Midbrain (tissue), 1 donor: ENCODE measurements at places on chromosomes 7 and 10.

- no peak for DNase-seq
These were observed 1152.0 kb downstream of the SORCS3 start for GRCh38 chr10:105793071-105793470.

GRCh38 chr10:101759309-101760247, 16.3 kb downstream of the FGF8 start:
- no peak for DNase-seq

DNA sequence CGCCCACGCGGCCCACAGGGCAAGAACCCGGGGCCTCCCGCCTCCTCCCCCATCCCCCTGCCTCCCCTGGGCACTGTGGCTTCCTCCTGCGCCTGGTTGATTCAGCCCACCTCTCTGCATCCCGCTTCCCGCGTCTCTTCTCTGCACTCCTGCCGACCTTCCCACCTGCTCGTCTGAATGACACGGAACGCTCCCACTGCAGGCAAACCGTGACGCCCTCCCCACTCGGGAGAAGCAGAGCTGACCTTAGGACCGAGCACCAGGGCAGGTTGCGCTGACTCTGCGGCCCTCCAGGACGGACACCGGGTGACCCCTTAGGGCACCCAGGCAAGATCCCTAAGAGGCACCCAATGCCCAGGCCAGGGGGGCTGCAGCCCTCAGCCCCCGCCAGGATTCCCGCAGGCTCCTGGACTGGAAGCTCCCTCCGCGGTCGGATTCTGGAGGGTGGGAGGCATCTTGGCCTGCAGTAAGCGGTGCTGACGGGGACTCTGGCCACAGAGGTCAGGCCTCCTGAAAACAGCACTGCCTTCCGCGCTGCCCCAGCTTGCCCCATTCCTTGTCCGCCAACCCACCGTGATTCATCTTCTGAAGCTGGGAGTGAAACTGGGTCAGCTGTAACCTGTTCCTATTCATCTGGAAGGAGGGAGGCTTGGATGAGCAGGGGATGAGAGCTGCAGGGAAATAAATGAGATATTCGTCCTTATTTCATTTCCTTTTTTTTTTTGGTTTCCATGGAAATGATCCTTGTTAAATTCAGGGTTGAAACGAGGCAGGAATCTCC, 990 bp downstream of the CALML3 start:
- DNase-seq = no peak

- no peak for DNase-seq
These were observed 46.8 kb downstream of the CHST3 start for GRCh38 chr10:72011016-72011415.

DNA sequence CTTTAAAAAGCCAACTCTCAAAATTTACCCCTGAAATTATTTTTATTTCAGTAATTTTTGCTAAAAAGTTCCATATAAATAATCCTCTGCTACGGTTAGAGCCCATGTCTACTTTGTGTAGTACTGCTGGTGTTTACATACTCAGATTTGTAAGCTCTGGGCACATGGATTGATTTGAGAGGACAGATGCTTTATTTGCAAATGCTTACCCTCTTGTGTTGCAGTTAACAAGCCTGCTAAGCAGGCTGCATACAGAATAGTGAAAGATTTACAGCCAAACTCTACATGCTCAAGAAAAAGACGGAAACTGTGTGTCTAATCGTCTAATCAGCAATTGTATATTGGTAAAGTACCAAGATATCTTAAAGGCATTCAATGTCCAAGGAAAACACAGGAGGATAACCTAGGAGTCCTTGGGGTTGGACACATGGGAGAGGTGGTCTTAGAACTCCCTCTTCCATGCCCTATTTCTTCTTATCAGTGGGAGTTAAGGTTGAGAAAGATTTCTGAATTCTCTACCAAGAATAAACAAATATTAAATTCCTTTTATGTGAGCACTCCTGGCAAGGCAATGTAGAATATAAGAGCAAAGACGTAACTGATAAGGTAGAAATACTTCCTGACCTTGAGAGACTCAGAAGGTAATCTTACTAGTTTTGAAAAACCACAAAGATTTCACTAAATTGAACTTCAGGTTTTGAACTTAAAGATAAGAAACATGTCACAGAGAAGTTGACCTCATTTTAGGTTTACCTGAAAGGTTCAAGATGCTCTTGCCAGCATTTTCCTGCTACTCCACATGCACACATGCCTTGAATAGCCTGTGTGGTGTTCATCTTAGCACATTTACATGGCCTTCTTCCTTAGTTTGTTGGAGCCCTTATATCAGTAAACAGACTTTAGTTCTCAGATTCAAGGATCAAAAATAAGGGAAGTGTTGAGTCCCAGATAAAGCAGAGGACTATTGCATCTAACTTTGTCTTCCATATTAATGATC, 1216.5 kb downstream of the SORCS3 start:
- DNase-seq = no peak

GRCh38 chr10:35130663-35131062, 4.0 kb downstream of the CREM start:
- DNase-seq = no peak

DNA sequence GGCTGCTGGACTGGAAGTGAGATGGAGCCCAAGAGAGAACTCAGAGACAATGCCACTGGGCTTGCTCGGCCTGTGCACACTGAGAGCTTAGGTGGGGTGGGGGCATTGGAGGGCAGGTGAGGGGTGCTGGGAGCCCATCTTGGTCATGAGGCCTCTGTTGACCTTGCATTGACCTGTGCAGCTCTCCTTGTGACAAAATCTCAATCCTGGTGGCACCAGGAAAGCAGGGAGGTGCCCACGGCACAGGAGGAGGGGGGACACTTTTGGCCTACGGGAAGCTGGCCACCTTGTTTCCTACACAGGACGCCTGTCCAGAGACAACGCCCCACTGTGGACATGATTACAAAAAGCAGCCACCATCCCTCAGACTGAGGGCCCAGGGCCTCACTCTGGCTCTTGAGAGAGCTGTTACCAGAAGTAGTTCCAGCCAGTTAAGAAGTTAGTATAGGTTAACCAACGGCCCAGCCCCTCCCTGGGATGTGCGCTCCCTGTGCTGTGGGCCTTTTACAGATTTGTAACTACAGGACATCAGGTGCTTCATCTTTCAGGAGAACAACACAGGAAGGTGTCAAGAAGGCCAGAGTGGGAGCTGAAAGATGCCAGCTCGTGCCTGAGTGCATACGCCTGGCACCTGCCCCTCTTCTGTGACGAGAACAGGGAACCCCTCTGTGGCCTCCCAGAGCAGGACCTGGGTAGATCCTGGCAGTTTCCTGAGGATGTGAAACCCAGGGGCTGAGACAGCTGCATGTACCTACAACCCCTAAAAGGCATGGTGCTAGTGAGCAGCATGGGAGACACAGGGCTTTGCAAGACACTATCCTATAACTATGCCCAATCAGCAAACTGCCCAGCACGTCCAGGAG, 10.3 kb downstream of the PKD1L1 start:
- DNase-seq = no peak

GRCh38 chr10:132546567-132547420, 9.2 kb downstream of the INPP5A start:
- no peak for DNase-seq

DNA sequence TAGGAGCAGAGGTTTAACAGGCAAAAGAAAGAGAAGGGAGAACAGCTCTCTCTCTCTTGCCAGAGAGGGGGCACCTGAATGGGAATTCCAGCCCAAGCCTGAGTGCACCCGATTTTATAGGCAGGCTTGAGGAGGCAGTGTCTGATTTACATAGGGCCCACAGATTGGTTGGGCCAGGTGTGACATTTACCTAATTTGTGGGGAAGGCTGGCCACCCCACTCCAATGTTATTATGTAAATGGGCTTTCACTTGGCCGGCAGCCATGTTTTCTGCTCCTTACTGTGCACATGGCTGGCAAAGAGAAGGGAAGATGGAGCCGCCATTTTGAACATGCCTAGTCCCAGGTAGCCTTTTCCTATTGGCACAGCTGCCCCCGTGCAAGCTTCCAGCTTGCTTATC, 735.5 kb upstream of the AUTS2 start:
- no peak for DNase-seq

DNA sequence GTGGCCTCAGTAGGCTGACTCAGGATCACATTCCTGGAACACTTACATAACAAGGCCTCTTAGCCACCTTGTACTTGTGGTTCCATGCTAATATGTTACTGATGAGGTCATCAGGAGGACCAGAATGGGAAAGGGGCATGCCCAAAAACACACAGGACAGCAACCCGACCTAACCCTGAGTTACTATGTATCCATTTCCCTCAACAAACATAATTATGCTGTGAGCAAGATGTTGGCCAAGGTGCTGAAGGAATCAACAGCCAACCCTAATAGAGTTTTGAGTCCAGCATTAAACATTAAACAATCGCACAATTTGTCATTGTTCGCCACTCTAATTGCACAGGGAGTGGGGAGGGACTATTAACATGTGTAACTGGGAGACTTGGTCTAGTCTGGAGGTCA, 129.4 kb downstream of the PLPP4 start:
- DNase-seq = no peak

DNA sequence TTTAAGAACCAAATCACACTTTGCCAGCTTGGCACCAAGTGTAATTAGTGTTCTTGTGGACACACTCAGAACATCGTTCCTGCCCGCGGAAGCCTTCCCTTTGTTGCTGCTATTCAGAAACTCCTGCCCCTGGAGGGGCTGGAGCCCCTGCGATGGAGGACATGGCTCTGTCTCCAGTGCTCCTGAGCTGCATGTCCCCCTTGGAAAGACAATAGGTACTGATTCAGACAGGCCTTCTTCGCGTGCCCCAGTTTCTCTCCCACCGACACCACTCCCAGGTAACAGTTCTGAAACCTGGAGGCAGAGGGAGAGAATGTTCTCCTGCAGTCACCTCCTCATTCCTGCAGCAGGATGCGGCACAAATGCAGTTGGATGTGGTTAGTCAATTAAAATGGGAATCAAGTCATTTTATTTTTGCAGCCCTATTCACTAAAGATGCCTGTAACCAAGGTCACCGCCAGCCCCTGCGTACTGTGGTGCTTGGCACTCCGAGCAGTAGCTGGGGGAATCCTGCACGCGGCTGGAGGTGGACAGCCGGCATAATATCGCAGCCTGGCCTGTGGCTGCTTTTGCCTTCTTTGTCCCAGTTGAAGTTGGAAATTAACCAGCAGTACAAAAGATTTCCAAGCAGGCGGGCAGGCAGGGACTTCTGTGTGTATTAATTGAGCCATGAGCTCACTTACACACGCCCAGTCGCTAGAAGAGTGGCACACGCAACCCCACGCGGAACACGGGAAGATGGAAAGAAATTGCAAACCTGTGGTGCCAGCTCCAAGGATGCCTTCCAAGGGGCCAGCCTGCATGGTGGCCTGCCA, 205.7 kb downstream of the EBF3 start:
- DNase-seq = no peak

DNA sequence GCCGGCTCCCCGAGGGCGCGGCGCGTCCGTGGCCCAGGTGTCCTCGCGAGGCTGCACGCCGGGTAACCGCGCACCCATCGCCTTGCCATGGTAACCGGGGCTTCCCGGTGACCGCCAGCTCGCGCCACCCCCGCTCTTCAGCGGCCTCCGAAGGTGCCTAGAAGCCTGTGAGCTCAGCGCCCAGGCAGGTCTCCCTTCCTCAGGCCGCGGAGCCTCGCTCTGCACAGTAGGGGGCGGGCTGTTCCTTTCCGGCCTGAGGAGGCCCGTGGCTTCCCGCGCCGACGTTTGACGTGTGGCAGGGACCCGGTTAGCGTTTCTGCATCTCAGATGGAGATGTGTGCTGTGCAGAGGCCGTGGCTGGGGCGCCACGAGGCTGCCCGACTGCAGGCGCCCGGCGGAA, 117.1 kb downstream of the DYNC2I1 start:
- DNase-seq = no peak

- no peak for DNase-seq
These were observed 7.9 kb upstream of the RALA start for GRCh38 chr7:39615350-39615975.

DNA sequence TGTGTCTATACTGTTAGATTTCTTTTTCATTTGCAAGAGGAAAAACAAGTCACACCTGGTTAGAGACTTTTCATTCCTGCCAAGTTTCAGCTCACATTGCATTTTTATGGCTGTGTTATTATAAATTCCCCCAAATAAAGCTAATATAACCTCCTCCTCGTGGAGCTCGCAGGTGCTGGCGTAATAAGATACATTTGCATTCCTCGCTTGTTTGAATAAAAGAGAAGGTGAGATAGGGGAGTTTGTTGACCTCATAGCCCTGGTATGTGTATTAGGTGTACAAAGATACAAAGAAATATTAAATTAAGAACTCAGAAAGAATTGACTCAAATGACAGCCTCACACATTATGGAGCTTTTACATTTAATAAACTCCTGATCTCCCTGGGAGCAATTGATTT, 257.7 kb upstream of the SP8 start:
- no peak for DNase-seq

DNA sequence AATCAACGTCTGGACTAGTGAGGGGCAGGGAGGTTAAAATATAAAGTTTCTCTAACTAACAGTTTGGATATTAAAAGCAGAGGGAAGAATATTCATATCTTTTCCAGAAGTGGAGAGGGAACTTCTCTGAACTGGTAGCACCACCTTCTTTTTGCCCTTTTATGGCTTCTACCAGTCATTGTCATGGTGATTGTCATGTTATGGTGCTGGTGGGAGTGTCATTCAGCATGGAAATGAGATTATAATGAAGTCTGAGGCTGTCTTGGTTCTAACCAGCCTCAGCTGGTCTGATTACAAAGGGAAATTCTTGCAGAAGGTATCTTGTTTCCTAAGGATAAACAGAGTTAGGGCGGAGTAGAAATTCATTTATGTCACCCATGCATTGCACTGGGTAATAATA, 523.8 kb downstream of the ZWINT start:
- DNase-seq = no peak

DNA sequence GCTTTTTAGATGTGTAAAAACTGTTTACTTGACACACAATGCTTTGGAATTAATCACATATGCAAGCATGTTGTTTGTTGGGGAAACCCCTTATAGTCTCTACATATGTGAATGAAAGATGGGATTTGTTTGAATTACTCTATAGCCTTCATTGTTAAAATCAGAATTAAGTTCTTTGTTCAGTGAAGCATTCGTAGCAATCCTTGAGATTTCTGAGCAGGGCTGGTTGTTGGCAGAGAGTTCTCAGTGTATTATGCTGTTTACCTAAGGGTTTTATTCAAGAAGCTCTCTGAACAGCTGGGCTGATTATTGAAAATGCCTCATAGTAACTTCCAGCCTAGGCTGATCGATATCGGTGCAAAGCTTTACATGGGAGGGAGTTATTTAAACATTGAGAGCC, 190.9 kb downstream of the VTI1A start:
- DNase-seq = no peak

- no peak for DNase-seq
These were observed 255.3 kb downstream of the ELFN1 start for GRCh38 chr7:1925349-1925748.

DNA sequence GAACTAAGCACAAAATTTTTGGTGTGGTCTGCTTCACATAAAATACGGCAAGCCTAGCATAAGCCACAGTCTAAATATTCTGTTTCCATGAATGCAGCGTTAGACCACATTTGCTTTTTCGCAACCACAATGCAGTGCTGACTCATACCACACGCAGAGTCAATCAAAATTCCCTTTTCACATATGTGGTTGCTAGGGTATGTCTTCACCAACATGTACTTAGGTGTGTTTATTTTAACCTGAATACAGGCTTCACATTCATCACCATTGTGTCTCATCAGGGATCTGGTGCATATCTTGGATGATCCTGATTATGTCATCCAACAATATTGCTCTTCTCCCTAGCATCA, 90.8 kb downstream of the CHN2 start:
- no peak for DNase-seq
